ENCODE measurements at places on chromosomes 2 and 18. TPM values are rescaled to one million over a fixed set of nuclear protein-coding genes. Genes with fewer than 3 reads are reported as not detected.

- no peak for DNase-seq
- H3K36me3 ChIP-seq, result no peaks in the 10 kb centered on the region
- no peak overlapping the region for H3K4me3 ChIP-seq
- no peaks in the 10 kb centered on the region for H3K4me1 ChIP-seq
- H3K27ac ChIP-seq, result no peak overlapping the region
Measured at GRCh38 chr2:191176801-191177438, 26.1 kb upstream of the STAT4 start.

GRCh38 chr2:189641590-189641989, 19.7 kb upstream of the ASNSD1 start:
- no peaks in the 10 kb centered on the region for H3K4me1 ChIP-seq
- H3K27me3 ChIP-seq, result no peaks in the 10 kb centered on the region
- DNase-seq, result no peak
- no peak overlapping the region for H3K27ac ChIP-seq
- no peaks in the 10 kb centered on the region for H3K36me3 ChIP-seq

Gene CHAC2
- 2.1 TPM for total RNA-seq

DNA sequence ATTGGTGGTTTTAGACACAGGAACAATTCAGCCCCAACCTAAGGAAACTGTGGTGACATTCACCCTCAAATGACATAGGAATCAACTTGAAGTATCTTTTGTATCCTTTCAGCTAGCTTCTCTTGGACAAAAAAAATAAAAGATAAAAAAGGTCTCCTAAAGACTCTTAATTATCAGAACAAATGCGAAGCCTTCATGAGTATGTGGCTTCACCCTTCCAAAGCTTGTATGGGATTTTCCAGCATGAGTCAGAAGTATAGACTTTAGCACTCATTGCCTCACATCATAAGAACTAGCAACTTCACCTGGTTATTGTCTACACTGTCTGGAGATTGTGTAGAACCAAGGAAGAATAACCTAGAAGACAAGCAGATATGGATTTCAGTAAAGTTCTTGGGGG, 135.4 kb downstream of the LAMA3 start:
- DNase-seq, result no peak
- H3K4me3 ChIP-seq, result no peak overlapping the region
- H3K27ac ChIP-seq, result no peak overlapping the region

DNA sequence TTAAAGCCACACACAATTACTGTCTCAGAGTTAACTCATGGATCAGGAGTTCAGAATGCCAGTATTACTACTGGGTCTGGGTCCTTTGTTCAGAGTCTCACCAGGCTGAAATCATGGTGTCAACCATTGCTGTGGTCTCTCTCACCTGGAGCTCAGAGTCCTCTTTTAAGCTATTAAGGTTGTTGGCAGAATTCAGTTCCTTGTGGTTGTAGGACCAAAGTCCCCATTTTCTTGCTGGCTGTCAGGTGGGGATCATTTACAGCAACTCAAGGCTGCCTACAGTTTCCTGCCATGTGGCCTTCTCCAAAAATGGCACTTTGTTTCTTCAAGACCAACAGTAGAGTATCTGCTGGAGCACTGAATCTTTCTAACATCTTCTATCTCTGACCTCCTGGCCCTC, 113.5 kb downstream of the EXOC6B start:
- H3K4me1 ChIP-seq, result no peaks in the 10 kb centered on the region
- H3K4me3 ChIP-seq, result no peak overlapping the region
- DNase-seq, result no peak

Gene MAP2
- 3.1 TPM for total RNA-seq

Gene RAB6C
- not detected for total RNA-seq

Measured in B cell (primary cell).